ENCODE measurements at places on chromosomes 4 and X.

DNA sequence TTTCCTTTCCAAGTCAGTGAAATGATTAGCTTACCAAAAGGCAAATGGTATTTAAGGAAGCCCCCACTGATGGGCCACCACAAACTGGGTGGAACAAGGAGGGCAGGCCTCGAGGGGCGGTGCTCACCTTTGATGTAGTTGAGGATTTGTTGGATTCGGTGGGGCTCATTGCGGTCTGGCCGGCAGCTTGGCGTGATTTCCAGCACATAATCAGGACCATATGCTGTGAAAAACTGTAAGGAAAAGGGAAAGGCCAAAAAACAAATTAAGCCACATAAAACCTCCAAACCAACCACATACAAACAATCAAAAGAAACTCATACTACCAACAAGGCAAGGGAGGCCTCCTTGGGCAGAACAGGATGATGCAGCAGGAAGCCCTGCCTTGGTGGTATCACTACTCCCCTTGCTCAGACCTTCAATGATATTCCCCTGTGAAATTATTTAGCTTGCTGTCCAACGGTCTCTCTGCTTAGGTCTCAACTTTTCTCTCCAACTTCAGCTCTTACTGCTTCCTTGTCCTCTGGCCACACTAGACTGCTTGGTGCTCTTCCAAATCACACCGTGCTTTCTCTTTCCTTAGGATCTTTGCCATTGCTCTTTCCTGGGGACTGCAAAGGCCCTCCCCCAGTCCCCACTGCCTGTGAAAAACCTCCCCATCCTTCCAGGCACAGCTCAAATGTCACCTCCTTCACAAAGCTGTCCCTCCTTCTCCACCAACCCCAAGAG is 46.1 kb upstream of the CITED1 start:
- no peak for DNase-seq

GRCh38 chr4:145485120-145485519 is 3.5 kb downstream of the SMAD1 start:
- no peak for DNase-seq

DNA sequence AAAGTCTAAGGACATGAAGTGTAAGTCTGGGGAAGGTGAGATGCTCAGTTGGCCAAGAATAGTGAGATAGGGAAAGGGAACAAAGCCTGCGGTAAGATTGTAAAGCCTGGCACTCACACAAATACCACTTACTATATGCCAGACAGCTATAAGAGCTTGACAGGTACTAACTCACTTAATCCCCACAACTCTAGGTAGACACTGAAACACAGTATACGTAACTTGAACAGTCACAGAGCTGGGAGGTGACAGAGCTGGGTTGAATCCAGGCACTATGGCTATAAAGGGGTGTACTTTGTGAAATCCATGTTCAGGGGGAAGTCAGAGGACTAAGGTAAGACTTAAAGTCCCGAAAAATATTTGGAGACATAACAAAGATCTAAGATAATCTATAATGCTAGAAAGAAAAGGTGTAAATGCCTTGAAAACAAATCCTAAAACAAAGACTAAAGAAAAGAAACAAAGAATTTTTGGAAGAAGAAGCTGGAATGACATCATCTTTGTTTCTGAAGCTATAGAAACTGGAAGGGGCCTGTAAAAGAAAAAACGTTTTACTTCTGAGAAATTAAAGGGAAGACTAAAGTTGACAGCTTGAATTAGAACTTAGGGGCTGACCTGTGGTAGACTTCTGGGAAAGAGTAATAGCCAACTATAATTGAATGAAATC is 172.5 kb downstream of the PPP3CA start:
- no peak for DNase-seq

GRCh38 chrX:148940411-148940996 is 440.1 kb downstream of the AFF2 start:
- DNase-seq: no peak

- DNase-seq: no peak
Observed at GRCh38 chrX:149039057-149039456, 466.0 kb downstream of the IDS start.

GRCh38 chr4:41133454-41134018 is 80.8 kb downstream of the APBB2 start:
- no peak for DNase-seq

GRCh38 chr4:166413356-166413755 is 540.3 kb downstream of the TLL1 start:
- no peak for DNase-seq

- no peak for DNase-seq
Observed at GRCh38 chr4:148778980-148779675, 336.9 kb upstream of the NR3C2 start.

DNA sequence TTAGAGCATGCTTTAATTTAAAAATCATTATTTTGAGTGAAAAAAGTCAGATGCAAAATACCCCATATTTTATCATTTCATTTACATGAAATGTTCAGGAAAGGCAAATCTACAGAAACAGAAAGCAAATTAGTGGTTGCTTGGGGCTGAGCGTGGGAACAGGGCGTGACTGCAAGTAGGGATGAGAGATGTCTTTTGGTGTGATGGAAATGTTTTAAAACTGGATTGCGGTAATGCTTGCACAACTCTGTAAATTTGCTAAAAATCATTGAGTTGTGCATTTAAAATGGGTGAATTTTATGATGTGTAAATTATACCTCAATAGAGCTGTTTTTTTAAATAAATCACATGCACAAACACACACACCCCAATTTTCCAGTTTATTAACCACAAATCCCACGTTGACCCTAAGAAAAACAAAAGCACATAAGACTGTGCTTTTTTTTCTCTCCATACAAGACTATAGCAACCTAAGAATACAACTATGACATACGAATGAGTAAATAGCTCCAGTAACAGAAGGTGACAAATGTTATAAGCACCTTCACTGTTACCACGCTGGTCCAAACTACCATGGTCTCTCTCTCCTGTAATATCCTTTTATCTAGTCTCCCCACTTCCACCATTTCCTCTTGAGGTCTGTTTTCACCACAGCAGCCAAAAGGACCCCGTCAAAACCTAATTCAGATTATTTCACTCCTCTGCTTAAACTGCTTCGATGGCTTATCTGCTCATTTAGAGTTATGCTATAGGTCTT is 37.2 kb downstream of the FRMD7 start:
- DNase-seq: no peak

DNA sequence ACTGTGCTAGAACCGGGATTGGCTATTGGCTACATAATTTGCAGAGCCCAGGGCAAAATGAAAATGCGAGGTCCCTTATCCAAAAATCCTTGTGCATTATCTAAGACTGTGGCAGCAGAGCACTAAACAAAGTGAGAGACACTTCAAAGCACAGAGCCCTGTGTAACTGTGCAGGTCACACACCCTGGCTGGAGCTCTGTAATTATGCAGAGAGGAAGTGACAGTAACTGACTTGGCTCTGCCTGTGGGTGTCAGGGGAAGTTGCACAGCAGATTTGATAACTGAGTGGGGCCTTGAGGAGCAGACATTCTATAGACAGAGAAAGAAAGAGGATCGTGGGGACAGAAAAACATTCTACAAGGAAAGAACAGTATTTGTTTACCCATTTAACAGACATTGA is 173.5 kb upstream of the FMR1 start:
- DNase-seq: no peak

DNA sequence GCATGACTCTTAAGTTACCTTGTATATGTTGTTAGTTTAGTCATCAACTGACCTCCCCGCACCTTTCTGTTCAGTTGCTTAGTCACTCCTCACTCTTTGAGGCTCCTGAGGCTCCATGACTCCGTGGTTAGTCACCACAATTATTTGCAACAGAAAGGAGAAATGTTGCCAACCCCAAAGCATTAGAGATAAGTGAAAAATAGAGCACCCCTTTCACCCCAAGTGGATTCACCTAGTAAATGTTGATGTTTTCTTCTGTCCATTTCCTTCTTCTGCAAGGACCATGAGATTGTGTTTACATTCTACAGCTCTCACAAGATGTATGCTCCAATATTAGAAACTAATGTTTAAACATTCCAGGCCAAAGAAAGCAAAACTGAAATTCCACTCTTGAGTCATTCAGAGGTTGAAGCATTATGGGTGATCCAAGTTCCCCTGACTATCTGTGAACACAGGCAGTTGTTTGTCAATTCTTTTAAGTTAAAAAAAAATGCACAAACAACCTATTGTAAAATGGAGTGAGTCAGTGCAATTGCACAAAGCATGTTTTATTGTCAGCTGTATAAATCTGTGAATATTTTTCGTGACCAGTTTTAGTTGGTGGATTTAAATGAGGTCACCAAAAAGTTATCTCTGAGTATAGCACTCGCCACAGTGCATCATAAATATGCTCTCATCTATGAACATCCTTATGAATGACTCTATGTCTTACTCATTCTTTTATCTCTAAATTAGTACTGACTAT is 552.4 kb upstream of the MAGEB2 start:
- DNase-seq: no peak

DNA sequence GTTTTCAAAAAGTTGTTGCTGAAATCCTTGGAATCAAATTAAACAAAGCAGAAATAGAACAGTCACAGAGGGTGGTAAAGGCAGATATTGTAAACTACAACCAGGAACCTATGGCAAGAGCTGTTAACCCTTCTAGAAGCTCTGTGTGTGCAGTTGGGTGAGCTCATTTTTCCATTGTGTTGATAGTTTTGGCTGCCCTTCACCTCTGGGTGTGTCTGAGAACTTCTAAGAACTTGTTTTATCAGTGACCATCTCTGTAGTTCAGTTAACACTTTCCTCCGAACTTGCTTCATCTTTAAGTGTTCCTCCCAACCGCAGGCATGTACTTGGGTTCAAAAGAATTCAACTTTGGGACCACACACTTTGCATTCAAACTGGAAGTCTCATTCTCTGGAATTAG is 32.7 kb downstream of the RBMX start:
- DNase-seq: no peak

DNA sequence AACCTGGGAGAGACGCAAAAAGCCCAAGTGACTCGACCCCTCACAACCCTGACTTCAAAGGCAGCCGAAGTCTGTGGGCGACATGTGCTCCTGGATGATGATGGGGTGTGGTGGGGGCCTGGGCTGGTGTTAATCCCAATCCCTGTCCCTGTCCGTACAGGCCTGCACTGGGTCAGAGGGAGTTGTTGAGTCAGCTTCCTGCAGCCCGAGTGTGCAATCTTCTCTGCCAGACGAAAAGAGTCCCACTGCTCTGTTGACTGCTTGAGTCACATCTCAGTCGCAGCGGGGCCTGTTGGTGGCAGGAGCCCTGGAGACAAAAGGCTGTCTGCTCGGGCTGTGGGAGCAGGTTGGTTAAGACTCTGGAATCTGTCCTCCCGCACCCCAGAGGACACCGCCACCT is 10.3 kb downstream of the FAM3A start:
- DNase-seq: no peak

GRCh38 chrX:140439476-140439875 is 65.4 kb downstream of the SOX3 start:
- no peak for DNase-seq

DNA sequence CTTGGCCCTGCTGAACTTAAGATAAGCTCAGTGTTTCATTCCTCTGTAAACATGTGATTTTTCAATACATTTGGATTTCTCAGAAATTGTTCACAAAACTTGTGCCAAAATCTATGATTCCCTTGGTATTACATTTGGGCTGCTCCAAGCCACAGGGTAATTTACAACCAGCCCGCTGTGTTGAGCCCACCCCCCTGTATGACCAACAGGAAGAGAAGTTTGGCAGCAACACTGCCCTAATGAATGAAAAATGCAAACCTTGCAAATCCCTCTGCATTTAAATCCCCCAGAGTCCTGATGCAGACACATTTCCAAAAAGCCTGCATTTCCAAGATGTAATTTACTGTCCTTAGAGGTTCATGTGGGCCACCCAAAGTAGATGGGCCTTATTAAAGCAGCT is 34.1 kb upstream of the GAB1 start:
- DNase-seq: no peak

- DNase-seq: no peak
Observed at GRCh38 chrX:97907791-97908190, 1024.1 kb downstream of the RPA4 start.

- no peak for DNase-seq
Observed at GRCh38 chr4:176788248-176788647, 4.5 kb downstream of the VEGFC start.

- DNase-seq: no peak
Observed at GRCh38 chr4:124953061-124953460, 240.5 kb upstream of the ANKRD50 start.

- DNase-seq: no peak
Observed at GRCh38 chr4:153497091-153497531, 31.0 kb downstream of the TMEM131L start.

DNA sequence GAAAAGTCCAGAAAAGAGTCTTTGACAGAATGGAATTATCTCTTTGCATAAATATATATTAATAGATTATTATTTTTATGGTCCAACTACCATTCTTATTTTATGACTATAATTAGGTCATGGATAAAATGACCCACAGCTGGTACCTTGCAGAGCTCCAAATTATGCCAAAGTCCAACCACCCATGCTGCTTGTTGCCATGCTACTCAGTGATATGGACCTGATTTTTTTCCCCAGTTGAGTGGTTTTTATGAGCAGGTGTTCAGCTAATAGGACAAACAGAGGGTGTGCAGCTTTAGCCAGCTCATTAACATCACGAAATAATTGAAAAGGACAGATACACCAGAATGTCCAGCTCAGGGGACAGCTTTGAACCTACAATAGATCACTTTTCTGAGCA is 9.7 kb downstream of the HOPX start:
- DNase-seq: peak; percentile 63

GRCh38 chrX:138082251-138082650 is 516.3 kb downstream of the ZIC3 start:
- DNase-seq: no peak

GRCh38 chr4:74203467-74203866 is 45.5 kb downstream of the MTHFD2L start:
- no peak for DNase-seq

DNA sequence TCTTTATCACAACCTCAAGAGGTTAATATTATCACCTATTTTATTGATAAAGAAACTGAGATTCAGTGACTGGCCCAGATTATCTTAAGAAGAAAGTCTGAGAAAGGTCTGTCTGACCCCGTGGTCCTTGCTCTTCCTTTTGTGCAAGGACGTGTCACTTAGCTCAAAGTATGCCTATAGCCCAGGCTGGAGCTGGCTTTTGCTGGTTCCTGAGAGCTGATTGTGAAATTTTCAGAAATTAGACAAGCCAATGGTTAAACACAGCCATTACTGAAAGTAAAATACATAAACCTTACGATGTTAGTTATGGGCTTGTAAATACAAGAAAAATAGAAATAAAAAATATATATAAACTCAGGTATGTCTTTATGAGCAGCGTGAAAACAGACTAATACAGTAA is 70.1 kb downstream of the CHRNA9 start:
- no peak for DNase-seq

GRCh38 chr4:57048590-57049304 is 61.4 kb downstream of the IGFBP7 start:
- DNase-seq: no peak

DNA sequence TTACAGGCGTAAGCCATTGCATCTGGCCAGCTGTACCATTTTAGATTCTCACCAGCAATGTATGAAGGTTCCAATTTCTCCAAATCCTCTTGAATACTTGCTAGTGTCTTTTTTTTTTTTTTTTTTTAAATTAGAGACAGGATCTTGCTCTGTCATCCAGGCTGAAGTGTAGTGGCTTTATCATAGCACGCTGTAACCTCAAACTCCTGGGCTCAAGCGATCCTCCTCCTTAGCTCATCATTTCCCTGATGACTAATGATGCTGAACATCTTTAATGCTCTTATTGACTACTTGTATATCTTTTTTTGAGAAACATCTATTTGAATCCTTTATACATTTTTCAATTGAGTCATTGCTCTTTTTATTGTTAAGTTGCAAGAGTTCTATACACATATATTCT is 40.3 kb downstream of the HDAC8 start:
- no peak for DNase-seq

Measured in NCI-H774 (cell line).